ENCODE measurements at places on chromosomes 6 and 20.
A peak's percentile ranks its signal among the peaks of the same experiment; 100 is the strongest.

GRCh38 chr20:25042531-25043498 lies 15.1 kb downstream of the ACSS1 start:
- peak; percentile 36 for DNase-seq

GRCh38 chr6:154542747-154543146 lies 32.3 kb upstream of the CNKSR3 start:
- DNase-seq, result no peak

DNA sequence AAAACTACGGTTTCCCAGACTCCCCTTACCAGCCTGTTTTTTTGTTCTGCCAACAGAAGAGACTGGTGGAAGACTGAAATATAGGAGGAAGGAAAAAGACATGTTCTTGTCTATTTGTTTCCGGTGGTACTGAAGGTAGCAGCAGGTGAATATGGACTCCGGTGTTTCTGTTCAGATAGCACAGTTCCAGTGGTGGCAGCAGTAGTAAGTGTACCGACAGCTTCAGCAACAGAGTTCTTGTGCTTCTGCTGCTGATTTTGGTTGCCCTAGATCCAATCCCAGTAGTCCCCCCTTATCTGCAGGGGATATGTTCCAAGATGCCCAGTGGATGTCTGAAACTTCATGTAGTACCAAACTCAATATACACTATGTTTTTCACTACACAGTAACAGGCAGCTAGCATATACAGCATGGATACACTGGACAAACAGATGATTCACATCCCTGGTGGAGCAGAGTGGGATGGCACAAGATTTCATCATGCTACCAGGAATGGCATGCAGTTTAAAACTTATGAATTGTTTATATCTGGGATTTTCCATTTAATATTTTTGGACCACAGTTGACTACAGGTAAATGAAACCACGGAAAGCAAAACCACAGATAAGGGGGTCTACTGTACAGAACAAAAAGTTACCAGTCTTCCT lies 301.8 kb downstream of the BTBD9 start:
- DNase-seq, result no peak

GRCh38 chr20:16423311-16424212 lies 149.7 kb downstream of the KIF16B start:
- DNase-seq, result no peak

GRCh38 chr20:15637950-15638754 lies 935.1 kb downstream of the KIF16B start:
- DNase-seq, result no peak

GRCh38 chr6:65706436-65706835 lies 590 bp downstream of the EYS start:
- DNase-seq, result no peak

DNA sequence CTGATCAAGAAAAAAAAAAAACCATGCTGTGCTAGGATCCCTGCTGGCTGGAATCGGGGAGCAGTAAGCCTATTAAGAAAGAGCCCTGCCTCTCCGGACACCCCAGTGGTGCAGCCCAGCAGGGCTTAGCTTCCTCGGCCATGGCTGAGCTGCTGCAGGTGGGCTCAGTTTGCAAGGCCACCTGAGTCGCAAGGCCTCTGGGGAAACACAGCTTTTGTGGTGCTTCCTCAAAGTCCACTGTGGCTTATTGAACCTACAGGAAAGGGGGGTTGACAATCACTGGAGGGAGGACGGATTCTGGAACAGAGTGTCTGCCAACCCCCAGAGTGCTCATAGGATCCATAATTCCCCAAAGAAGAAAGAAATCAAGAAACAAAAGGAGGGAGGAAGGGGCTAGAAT lies 240.8 kb downstream of the SMOC2 start:
- no peak for DNase-seq

DNA sequence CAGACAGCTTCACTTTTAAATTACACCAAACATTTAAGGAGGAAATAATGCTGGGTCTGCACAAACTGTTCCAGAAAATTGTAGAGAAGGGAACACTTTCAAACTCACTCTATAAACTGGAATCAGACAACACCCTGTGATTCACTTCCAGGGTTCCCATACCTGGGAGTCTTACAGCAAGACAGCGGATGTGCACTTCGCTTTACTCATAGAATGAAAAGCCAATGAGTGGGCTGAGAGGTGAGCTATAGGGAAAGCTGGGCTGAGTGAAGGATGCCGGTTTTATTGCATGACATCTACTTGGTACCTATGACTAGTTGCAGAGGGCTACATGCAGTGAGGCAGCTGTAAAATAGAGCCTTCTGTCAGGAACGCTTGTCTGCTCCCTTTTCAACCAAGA lies 152.1 kb downstream of the FNDC1 start:
- DNase-seq, result no peak

GRCh38 chr20:14341801-14342200 lies 4.4 kb upstream of the FLRT3 start:
- DNase-seq, result no peak

DNA sequence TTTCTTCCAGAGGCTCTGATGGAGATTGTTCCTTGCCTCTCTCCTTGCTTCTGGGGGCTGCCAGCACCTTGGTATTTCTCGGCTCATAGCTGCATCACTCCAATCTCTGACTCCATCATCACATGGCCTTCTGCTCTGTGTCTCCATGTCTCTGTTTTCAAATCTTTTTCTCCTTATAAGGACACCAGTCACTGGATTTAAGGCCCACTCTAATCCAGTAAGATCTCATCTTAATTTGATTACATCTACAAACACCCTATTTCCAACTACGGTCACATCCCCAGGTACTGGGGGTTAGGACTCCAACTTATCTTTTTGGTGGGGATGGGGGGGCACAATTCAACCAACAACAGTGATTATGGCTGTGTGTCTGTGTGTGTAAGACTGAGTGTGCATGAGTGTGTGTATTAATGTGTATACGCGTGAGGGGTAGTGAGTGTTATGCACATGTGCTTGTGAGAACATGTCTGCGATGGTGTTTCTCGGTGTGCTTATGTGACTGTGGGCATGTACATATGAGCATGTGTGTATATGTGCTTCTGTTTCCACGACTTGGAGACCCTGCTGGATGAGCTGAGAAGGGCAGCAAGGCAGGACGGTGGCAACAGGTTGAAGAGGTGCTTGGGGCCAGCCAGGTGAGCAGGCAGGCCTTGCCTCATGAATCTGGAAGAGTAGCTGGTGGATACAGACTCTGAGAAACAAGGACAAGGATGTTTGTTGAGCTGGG lies 130.5 kb downstream of the MRPL14 start:
- no peak for DNase-seq

GRCh38 chr6:111628142-111628850 lies 22.6 kb upstream of the TRAF3IP2 start:
- DNase-seq, result no peak

GRCh38 chr6:4687656-4687988 lies 88.6 kb upstream of the CDYL start:
- DNase-seq, result no peak

DNA sequence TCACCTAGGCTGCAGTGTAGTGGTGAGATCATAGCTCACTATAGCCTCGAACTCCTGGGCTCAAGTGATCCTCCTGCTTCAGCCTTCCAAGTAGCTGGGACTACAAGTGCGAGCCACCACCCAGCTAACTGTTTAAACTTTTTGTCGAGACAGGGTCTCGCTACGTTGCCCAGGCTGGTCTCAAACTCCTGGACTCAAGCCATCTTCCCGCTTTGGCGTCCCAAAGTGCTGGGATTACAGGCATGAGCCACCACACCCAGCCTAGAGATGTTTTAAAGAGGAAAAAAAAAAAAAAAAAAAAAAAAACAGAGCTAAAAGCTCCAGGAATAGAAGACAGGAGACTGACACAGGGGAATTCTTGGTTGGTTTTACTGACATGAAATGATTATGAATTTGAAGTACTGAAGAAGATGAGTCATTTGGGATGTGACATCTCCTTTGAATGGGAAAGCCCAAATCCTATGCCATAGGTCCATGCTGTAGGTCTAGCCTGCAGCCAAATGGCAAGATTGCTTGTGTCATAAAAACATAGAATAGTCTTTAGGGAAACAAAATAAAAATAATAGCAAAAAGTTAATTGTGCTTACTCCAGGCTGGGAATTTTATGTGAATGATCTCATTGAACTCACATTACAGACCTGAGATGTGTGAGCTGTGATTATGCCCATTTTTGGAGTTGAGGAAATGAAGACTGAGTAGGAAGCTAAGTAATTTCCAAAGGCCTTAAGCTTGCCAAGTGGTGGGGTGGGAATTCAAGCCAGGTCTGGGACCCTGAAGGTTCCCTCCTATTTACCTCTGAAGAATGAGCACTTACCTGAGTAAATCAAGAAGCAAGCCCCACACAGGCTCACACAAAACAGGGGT lies 24.3 kb upstream of the NHSL1 start:
- DNase-seq, result no peak

GRCh38 chr6:79686707-79687309 lies 55.7 kb downstream of the SH3BGRL2 start:
- no peak for DNase-seq

GRCh38 chr6:156659822-156660198 lies 117.4 kb upstream of the ARID1B start:
- DNase-seq, result no peak

GRCh38 chr20:16302818-16303217 lies 270.4 kb downstream of the KIF16B start:
- no peak for DNase-seq

GRCh38 chr6:137846772-137847313 lies 20.2 kb upstream of the TNFAIP3 start:
- DNase-seq, result peak; percentile 22

GRCh38 chr20:10675450-10675848 lies 1.6 kb upstream of the JAG1 start:
- no peak for DNase-seq

DNA sequence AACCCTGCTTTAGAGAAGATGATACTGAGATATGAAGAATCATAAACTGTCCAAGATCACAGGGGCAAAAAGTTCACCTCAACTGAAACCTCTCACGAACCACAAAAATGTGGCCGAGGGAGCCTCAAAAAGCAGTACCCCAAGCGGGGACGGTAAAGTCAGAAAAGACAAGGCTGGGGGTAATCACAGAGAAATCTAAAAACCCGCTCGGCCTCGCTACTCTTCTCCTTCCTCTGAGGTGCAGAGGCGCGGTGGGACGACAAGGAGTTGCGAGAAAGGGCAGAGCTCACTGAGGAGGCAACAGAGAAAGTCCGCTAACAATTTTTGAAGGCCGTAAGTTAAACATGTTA lies 356 bp upstream of the IRAK1BP1 start:
- no peak for DNase-seq

GRCh38 chr20:48892891-48893290 lies 28.6 kb upstream of the ARFGEF2 start:
- no peak for DNase-seq

DNA sequence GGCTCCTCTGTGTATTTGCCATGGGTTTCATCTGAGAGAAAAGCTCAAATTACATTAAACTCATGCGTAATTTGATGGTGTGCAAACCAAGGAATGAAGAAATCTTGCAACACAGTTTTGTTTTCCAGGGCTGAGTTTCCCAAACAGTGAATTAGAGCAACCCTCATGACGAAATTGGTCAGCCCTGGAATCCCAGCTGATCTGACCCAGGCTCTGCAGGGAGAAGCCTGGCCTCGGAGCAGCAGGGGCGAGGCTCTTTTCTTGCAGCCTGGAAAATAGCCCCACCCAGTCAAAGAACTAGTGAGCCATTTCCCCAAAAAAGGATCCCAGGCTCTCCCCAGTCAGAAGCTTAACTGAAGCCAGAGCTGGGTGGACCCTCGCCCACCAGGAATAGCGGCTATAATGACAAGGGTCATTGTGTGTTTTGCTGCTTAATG lies 107.3 kb upstream of the SNX9 start:
- no peak for DNase-seq

DNA sequence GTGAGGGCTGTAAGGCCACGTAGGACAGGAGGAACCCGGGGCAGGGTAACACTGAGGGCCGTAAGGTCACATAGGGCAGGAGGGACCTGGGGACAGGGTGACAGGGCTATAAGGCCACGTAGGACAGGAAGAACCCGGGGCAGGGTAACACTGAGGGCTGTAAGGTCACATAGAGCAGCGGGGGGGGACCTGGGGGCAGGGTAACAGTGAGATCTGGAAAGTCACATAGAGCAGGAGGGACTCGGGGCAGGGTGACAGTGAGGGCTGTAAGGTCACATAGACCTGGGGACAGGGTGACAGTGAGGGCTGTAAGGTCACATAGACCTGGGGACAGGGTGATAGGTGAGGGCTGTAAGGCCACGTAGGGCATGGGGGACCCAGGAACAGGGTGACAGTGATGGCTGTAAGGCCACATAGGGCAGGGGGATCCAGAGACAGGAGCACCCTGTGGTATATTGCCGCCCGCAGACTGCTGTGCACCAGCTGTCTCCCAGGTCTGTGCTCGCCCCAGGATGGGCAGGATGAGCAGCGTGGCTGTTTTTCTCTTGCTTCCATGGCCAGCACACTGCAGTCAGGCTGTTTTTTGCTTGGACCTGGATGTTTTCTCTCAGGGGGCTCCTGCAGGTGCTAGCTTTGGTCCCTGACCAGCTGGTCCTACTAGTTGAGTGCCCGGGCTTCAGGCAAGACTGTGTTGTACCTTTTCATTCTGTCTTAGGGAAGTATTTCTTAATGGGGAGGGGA lies 55.7 kb downstream of the SYTL3 start:
- DNase-seq, result no peak

- no peak for DNase-seq
Observed at GRCh38 chr6:46293641-46294316, 123.0 kb upstream of the ENPP5 start.

DNA sequence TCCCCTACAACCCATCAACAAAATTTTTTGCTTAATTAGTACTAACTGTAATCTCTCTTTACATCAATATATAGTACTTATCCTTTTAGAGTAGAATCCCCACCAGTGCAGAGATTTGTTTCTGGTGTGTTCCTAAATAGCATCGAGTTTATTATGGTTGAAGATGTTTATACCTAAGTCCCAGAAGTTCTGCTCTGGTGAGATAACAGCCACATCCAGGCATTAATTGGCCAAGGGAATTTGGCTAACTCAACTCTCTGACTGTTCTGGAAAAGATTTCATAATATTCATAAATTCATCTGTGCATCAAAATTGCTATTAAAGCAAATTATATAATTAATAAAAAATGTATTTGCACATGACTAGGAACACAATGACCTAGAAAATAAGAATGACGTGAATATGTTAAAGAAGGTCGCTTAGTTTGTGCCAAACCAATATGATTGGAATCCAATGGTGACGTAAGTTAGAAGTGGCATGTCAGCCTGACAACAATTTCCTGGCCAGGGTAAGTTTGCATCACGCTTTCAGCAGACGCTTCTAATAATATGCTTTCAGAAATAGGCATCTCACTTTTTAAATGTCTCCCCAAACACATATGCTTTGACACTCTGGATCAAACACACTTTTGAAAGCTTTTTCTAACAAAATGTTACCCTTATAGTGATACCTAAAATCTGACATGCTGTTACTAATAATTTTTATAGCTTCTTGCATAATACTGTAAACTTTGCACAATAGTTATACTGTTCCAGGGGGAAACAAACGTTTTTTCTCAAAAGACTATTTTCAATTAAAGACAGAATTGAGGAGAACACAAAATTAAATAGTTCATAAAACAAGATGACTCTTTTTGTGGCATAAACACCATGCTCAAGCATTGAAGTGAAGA lies 236.7 kb downstream of the TENT5A start:
- no peak for DNase-seq

DNA sequence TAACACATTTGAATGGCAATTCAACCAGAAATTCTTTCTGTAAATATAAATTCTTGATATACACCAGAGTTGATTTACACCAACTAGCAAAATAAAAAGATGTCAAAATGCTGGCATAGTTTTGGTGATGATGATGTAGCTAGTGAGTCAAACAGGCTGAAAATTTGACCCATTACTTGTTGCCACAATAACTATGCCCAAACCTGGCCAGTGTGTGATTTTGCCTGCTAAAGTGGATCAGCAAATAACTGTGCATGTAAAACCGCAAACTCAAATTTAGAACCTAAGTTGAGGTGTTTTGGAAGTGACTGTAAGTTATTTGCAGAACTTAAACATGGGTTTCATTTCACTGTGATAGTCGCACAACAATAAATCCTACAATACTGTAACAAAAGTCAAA lies 125.9 kb downstream of the KIF6 start:
- DNase-seq, result no peak

Data from stimulated activated naive CD8-positive, alpha-beta T cell treated with anti-CD3 and anti-CD28 coated beads, Interleukin-15, Interleukin-2, amounts not matched to agents 100 U/mL and 50 U/mL, for 24 hours (primary cell).